Thoracic aorta (tissue), 2 donors: ENCODE measurements at places on chromosomes 1 and 21. TPM values are rescaled to one million over a fixed set of nuclear protein-coding genes. Genes with fewer than 3 reads are reported as not detected.

- peaks cover 85% of the 10 kb centered on the region for H3K36me3 ChIP-seq
- H3K27ac ChIP-seq, result no peak overlapping the region
- no peaks in the 10 kb centered on the region for H3K4me1 ChIP-seq
- no peak overlapping the region for H3K4me3 ChIP-seq
Observed at GRCh38 chr1:160293020-160293968, 8.4 kb upstream of the PEX19 start.

DNA sequence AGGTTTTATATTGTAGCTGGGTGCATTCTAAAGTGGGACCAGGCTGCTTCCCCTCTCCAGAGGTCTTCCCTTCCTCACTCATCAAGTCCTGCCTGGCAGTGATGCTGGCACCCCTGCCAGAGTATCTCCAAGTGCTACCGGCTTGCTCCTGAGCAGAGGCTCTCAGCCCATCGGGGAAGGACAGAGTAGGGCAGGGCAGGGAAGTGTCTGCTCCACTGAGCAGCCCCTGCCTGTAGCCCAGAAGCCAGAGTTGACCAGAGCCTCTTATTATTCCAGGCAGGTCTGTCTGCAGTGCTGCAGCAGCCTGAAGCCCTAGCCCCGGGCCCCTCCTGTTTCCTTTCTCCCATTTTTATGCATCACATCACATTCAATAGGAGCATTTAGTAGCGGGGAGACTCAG is 51.1 kb downstream of the ATP2B4 start:
- H3K4me1 ChIP-seq, result peaks cover 31% of the 10 kb centered on the region
- no peak overlapping the region for H3K4me3 ChIP-seq
- DNase-seq, result no peak
- peaks cover 2% of the 10 kb centered on the region for H3K36me3 ChIP-seq

DNA sequence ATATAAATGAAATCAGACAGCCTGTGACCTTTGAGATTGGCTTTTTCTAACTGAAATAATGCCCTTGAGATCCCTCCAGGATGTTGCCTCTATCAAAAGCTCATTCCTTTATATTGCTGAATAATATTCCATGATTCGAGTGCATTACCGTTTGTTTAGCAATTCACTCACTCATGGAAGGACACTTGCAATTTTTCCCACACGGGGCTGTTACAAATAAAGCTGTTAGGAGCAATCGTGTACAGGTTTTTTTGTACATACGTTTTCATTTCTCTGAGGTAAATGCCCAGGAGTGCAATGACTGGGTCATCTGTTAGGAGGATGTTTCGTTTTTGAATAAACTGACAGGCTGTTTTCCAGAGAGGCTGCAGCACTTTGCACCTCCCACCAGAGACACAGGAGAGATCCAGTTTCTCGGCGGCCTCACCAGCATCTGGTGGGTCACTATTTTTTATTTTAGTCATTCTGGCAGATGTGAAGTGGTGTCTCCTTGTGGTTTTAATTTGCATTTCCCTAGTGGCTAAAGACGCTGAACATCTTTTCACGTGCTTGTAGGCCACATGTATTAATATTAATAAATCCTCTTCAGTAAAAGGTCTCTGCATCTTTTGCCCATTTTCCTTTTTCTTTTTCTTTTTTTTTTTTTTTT is 11.0 kb downstream of the PRDM15 start:
- H3K36me3 ChIP-seq, result no peaks in the 10 kb centered on the region
- DNase-seq, result no peak
- H3K4me1 ChIP-seq, result peaks cover 4% of the 10 kb centered on the region
- H3K27me3 ChIP-seq, result no peaks in the 10 kb centered on the region
- H3K4me3 ChIP-seq, result no peak overlapping the region

- no peaks in the 10 kb centered on the region for H3K27me3 ChIP-seq
- DNase-seq, result no peak
- H3K27ac ChIP-seq, result no peak overlapping the region
- H3K36me3 ChIP-seq, result no peaks in the 10 kb centered on the region
- H3K4me3 ChIP-seq, result peak overlapping the region; percentile 37
Observed at GRCh38 chr1:156898161-156898566, 4.6 kb downstream of the PEAR1 start.

DNA sequence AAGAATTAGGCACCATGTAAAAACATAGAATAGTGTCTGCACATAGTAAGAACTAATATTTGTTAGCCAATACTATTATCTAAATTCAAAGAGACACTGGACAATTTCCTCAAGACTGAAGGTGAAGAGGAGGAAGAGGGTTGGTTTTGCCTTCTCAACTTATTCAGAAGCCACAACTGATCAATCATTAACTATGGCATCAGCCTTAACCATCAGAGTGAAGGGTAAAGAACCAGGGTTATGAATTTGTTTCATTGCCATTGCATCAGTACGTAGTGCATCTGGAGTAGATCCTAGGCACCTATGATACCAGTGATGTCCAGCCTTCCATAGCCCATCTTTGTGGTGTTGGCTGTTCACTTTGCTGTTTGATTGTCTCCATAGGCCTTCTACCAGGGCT is 421.7 kb upstream of the DEPDC1 start:
- no peak overlapping the region for H3K4me3 ChIP-seq
- H3K36me3 ChIP-seq, result no peaks in the 10 kb centered on the region
- no peak overlapping the region for H3K27ac ChIP-seq
- DNase-seq, result no peak
- H3K27me3 ChIP-seq, result no peaks in the 10 kb centered on the region
- peaks cover 49% of the 10 kb centered on the region for H3K4me1 ChIP-seq

DNA sequence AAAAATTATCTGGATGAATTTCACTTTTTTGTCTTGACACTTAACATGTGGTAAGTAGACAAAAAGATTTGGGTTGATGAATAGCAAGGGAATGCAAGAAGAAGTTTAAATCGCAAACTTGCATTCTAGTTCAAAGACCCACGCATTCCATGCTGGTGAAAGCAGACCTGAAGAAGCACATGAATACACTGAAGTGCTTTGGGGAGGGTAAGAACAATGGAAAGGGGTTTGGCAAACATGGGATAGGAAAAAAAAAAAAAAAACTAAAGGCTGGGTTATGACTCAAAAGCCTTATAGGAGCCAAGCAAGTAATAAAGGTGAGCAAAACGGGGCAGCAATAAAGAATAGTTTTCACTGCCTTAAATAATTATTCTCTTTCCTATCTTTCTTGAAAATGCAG is 450.2 kb downstream of the LMO4 start:
- H3K4me3 ChIP-seq, result no peak overlapping the region
- DNase-seq, result no peak
- H3K4me1 ChIP-seq, result peaks cover 3% of the 10 kb centered on the region
- H3K36me3 ChIP-seq, result no peaks in the 10 kb centered on the region
- H3K27me3 ChIP-seq, result no peaks in the 10 kb centered on the region

DNA sequence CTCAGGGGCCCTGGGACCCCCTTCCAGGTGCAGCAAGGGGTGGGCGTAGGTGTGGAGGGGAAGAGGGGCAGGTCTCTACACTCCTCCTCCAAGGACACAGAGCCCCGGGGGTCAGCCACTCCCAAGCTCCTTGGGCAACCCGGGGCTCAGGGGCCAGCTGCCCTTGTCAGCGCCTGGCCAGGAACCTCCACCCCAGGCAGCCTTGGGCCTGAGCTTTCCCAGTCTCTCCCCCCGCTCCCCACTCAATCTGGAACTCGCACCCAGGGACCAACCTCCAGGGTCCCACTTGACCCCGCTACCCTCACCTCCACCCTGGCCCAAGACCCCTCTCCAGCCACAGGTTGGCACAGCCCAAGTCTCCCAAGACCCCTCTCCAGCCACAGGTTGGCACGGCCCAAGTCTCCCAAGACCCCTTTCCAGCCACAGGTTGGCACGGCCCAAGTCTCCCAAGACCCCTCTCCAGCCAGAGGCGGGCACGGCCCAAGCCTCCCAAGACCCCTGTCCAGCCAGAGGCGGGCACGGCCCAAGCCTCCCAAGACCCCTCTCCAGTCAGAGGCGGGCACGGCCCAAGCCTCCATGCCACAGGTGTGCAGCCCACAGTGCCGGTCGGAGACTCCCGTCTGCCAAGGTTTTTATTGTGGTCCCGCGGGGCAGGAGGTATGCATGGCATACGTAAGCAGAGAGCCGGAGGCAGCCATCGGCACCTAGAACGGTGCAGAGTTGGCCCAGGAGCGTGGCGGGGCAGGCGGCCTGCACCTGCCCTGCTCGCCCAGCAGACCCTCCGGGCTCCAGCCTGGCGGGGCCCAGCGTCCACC is 3.0 kb downstream of the TNFRSF4 start:
- H3K4me1 ChIP-seq, result peaks cover 8% of the 10 kb centered on the region
- H3K27me3 ChIP-seq, result peaks cover 2% of the 10 kb centered on the region
- H3K27ac ChIP-seq, result no peak overlapping the region
- no peak for DNase-seq
- no peak overlapping the region for H3K4me3 ChIP-seq

DNA sequence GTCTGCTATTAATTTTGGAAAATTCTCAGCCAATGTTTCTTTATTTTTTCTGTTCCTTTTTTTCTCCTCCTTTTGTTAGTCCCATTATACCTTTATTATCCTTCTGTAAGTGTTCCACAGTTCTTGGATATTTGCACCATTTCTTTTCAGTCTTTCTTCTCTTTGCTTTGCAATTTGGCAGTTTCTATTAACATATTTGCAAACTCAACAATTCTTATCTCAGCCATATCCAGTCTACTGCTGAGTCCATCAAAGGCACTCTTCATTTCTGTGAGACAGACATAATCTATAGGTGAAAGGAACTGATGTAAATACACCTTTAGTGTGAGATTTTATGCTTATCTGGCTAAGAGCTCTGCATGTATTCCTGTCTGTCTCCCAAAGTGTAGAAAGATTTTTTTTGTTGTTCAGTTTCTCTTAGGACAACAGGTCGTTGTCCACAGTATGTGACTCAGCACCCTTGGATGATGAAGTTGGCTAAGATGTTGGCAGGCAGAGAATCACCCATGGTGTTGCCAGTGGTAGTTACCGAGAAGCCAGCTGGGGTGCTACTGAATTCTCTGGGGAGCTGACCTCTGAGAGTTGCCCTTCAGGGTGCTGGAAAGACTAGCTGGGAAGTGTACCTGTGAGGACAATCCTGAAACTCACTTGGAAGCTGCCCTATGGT is 38.4 kb downstream of the LEPR start:
- H3K27ac ChIP-seq, result no peak overlapping the region
- H3K36me3 ChIP-seq, result no peaks in the 10 kb centered on the region
- no peak for DNase-seq
- H3K4me3 ChIP-seq, result no peak overlapping the region
- H3K27me3 ChIP-seq, result no peaks in the 10 kb centered on the region
- H3K4me1 ChIP-seq, result no peaks in the 10 kb centered on the region

Gene FYB2
- not detected for total RNA-seq

Gene GREM2
- total RNA-seq, result 1.6 TPM

Gene GBP6
- not detected for total RNA-seq

Gene LRRC3
- total RNA-seq, result 6.5 TPM

Gene GPR37L1
- total RNA-seq, result not detected
